ENCODE measurements at places on chromosomes 6 and 20. TPM values are rescaled to one million over a fixed set of nuclear protein-coding genes. Genes with fewer than 3 reads are reported as not detected.

- DNase-seq: peak; percentile 66
These were observed 63.2 kb downstream of the OLIG3 start for GRCh38 chr6:137430954-137431353.

DNA sequence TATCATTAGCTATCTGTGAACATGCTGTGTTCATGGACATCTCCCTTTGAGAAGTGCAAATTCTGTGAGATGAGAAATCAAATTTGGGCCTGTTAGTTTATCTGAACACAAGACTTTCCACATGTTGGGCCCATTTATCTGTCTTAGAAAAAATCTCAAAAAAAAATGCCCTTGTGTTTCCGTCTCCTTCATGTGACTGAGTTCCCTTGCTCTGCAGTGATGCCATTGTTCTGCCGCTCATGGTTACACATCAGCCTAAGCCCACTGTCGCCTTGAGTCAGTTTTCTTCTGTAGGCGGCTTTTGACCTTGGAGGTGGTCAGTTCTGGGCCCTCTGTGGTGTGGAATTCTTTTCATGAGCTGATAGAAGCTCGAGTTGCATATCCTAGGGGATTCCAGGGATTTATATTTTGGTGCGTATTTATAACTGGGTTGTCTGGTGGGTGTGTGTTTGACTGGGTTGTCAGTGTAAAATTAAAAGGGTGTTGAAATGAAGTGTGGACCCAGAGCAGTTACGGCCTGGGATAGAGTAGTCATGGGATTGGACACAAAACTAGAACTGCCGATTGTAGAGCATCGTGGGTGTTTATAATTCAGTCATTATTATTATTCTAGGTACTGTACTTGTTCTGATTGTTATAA is 156.7 kb downstream of the JARID2 start:
- peak; percentile 22 for DNase-seq

DNA sequence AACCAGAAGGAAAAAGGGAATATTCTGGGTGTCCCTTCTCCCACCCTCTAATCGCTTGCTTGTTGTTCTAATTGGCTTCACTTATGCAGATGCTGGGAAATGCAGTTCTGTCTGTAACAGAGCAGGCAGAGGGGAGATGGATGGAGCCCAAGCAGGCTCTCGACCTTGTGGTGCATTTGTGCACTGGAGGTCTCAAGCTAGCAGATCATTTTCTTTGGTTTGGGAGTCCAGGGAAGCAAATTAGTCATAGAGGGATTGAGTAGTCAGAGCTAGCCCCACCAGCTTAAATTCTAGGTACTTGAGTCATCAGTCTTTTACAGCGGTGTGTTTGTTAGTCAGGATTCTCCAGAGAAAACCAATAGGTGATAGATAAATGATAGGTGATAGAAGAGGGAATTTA is 234.7 kb upstream of the ECI2 start:
- no peak for DNase-seq

DNA sequence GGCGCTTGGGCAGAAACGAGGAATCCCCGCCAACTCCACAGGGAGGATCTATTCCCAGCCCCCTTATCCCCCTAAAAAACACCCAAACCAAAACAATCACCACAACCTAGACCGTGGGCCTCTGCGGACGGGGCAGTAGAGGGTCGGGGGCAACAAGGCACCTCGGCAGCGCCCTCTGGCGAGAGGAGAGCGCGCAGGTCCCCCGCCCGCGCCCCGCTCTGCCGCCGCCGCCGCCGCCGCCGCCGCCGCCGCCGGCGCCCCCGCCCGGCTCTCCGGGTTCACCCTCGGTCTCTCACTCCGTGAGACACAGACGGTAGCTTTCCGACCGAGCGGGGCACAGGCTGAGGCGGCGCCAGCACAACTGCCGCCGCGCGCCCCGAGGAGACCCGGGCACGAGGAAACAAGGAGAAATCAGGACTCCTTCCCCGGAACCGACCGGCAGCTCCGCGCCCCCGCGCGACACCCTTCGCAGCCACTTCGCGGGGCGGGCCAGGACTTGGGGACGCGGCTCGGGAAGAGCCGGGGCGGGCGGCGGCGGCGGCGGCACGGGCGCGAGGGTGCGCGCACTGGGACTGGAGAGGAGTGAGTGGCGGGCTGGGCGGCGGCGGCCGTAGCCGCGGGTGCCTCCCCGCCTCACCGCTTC is at the start of gene SLC35F1:
SLC35F1 (plus strand) TSS at position 307 of the 643 bp plus-strand sequence.
- DNase-seq: peak; percentile 70

DNA sequence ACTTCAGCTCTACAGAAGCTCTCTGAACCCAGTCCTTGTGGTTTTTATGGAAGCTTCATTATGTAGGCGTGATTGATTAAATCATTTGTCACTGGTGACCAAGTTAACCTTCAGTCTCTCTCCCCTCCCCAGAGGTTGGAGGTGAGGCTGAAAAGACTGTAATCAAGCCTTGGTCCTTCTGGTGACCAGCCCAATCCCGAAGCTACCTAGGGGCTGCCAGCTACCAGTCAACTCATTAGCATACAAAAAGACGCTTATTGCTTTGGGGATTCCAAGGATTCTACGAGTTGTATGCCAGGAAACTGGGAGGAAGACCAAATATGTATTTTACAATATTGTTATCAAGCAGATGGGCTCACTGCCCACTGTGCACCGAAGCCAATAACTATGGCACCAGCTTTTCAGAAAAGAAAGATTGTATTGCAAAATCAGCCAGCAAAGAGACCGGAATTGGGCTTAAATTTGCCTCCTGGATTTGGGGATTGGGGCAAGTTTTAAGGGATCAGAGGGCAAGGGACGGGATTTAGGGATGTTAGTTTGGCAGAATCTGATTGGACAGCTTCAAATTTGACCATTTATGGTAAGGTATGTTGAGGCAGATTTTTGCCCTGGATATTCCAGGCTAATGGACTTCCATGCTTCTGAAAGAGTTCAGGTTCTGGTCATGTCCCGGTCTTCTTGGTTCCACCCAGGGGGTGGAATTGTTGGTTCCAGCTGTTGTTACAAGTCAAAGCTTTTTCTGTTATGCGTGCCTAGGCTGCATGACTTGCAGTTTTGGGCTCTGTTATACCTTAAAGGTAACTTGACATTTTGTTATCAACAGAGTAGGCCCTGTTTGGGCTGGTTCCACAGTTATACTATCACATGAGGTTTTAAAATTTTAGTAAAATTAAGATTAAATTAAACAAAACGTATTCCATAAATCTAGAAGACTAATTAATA is 167.4 kb downstream of the COL9A1 start:
- no peak for DNase-seq

- no peak for DNase-seq
These were observed 114.8 kb downstream of the CRYBG1 start for GRCh38 chr6:106475284-106475683.

DNA sequence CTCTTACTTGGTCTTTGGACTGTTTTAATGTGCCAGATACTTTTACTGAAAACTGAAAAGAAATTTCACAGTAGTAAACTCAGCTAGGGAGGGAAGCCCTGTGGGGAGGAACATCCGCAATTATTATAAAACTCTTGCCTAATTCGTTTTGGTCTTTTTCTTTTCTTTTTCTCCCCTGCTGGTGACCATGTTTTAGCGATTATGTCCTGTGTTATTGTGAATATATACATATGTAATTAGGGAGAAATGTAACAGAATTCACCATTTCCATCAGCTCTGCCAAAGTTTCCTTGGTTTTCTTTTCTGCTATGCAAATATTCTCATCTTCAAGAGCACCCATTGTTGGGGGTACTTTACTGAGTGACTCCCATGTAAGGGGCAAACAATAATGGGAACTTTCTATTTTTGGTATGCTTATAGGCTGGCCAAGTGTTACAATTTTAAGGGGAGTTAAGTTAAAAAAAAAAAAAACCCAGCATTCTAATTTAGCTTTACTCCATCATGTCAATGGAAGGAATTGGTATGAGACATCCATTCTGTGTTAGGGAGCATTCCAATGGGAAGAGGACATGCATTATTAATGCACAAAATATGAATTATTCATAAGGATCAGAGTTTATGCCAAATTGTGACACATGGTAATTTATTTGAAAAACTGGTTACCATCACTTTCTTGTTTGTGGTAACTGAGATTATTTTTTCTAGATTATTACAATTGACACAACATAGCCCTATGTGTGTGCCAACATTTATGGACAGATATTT is 2.0 kb downstream of the DOK5 start:
- no peak for DNase-seq

DNA sequence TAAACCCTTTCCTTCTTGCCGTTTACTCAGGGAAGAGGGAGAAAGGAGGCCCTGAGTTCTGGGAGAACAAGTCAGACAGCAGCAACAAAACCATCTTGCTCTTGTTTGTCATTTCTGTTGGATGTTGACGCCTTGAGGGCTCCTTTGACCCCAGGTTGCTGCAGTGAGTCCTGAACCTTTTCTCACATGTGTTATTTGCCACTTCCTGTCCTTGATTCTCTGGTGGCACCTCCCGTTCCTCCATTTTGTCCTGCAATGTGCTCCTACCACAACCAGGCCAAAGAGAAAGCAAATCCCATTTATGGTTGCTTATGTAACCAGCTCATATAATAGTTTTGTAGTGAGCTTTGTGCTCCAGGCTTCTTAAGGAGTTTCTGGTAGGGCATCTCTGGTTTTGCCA is 66.6 kb upstream of the ADGRF4 start:
- DNase-seq: no peak

DNA sequence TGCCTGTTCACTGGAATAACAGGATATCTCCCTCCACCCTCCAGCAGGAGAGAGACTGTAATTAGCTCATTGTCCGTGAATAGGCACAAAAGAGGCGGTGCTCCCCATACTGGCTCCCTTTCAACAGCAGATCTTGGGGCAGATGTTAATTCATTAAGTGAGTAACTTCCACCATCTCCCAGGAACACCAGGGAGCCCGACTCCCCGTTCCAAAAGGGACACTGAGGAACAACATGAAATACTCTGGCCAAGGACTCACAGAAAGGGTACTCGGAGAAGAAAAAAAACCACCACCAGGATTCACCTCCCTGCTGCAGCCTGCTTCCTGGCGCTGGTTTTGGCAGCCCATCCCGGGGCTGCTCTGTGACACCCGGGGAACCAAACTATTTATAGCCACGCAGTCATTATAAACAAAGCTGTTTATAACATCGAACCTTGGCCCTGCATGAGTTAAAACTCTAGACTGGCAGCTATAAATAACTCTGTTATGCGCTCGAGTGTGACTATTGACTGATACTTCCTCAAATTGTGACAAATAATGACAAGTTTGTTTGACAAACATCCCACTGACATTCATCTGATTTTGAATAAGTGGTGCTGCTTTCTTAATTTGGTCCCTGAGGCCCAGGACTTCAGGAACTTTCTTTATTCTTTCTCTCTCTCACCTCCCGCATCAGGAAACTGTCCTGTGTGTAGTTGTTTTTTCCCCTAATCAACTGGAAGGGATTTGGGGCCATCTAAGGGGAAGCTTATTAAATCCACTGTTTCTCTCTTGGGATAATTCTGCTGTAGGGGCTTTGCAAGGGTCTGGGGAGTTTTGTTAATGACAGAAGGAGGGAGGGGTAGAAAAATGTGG is 521.6 kb downstream of the CD83 start:
- no peak for DNase-seq

DNA sequence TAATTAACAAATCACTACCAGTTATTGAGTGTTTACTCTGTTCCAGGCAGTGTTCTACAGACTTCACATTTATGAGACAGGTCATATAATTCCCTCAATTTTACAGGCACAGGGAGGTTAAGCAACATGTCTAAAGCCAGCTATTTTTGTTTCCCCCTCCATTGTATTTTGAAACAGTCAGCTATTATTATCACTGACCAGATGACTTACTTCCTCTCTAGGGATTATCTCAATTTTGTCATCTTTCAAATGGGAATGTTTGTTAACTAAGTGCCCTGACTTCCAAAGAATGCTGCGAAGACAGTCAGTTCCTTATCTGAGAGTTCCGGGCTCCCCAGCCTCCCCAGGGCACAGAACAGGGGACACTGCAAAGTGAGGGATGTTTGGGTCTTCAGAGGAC is 5.6 kb upstream of the CNPY3 start:
- DNase-seq: no peak

- no peak for DNase-seq
These were observed 3.8 kb downstream of the TSHZ2 start for GRCh38 chr20:52975803-52976531.

- DNase-seq: no peak
These were observed 999.4 kb upstream of the GJE1 start for GRCh38 chr6:141133346-141133745.

- DNase-seq: no peak
These were observed 884.4 kb downstream of the PHF3 start for GRCh38 chr6:64520050-64520449.

DNA sequence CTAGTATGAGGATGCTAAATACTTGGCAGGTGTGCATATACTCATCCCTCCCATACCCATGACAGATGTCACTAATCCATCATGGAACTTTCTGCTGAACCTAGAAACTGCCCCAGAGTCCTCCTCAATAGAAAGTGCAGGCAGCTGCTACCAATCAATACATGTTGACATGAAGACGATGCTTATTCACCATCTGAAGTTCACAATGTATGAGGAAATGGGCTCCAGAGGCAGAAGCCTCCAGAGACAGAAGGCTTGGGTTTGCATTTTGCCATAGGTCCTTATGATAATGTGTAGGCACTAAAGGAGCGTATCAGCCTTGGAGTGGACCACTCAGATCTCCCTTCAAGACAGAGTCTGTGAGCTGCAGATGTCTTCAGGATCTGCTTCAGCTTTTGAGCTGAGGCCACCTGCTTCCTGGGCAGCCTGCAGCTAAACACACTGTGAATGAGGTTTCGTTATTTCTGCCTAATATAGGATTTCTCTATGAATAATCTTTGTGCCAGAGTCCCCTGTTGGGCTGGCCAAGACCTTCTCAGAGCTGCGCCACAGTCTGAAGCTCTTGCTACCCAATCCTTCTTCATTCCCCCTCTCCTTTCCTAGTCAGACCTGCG is 7.5 kb upstream of the KIAA1755 start:
- DNase-seq: no peak

- DNase-seq: no peak
These were observed 22.5 kb downstream of the NCOA3 start for GRCh38 chr20:47524015-47524784.

The MYCT1 gene
- polyA plus RNA-seq: 6.4 TPM

The SCAF8 gene
- 8.3 TPM for polyA plus RNA-seq

The HLA-DQA2 gene
- 10.0 TPM for polyA plus RNA-seq

The CST2 gene
- not detected for polyA plus RNA-seq

The PHACTR2 gene
- 3.5 TPM for polyA plus RNA-seq
